ENCODE measurements at places on chromosomes 1 and 21.

DNA sequence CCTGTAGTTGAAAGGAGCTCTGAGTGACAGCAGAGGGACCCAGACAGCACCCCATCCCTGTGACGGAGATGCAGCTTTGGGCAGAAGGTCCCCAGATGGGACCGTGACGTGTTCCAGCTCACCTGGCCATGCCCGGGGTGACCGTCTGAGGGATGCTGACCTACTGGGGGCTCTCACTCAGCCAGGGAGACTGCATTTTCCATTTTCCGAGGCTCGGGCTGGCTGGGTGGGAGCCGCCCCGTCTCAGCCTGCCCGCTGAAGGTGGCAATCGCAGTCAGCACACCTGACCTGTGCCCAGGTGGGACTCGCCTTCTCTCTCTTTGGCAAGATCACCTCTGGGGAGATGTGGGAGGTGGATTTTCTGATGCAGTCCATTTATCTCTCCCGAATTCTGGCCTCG is 127.2 kb downstream of the AJAP1 start:
- DNase-seq = no peak

GRCh38 chr1:19457607-19458006 is 27.7 kb downstream of the CAPZB start:
- no peak for DNase-seq

- DNase-seq = peak; percentile 46
Observed at GRCh38 chr1:54391450-54392209, 14.6 kb downstream of the SSBP3 start.

GRCh38 chr1:151145304-151146071 is 943 bp downstream of the SEMA6C start:
- peak; percentile 30 for DNase-seq

GRCh38 chr1:67532452-67533216 is 102.4 kb upstream of the SERBP1 start:
- peak; percentile 5 for DNase-seq

GRCh38 chr1:6586404-6586816 is 6.6 kb downstream of the ZBTB48 start:
- DNase-seq = no peak

DNA sequence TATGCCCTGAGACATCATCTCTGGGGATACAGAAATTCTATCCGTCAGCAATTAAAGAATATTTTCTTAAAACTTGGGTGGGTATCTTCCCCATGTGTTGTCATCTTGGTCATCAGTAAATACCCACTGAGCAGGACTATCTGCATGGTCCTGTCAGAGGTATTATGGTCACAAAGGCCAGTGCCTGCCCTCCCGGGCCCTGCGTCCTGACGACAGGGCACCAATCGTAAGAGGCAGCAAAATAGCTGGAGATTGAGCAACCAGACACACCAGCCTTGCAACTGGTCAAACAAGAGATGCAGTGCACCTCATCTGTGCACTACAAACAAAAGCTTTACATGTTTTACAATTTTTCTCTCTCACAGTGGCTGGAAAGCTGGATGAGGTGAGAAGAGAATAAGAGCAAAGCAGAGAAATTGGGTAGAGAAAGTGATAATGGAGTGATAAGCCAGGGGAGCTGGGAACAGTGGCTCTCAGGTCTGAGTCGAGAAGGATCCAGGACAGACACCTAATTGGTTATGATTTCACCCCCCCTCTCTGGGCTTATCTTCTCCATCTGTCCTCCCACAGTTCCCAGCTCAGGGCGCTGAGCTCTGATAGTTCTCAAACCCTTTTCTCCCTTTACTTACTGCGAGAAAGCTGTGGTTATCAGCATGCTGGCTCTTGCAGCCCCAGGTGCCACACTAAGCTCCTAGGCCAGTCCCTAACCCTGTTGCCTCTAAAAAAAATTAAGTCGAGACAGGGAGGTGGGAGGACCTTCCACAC is 8.8 kb upstream of the SRP9 start:
- no peak for DNase-seq

GRCh38 chr1:160474392-160475242 is 48.4 kb downstream of the SLAMF6 start:
- DNase-seq = no peak

DNA sequence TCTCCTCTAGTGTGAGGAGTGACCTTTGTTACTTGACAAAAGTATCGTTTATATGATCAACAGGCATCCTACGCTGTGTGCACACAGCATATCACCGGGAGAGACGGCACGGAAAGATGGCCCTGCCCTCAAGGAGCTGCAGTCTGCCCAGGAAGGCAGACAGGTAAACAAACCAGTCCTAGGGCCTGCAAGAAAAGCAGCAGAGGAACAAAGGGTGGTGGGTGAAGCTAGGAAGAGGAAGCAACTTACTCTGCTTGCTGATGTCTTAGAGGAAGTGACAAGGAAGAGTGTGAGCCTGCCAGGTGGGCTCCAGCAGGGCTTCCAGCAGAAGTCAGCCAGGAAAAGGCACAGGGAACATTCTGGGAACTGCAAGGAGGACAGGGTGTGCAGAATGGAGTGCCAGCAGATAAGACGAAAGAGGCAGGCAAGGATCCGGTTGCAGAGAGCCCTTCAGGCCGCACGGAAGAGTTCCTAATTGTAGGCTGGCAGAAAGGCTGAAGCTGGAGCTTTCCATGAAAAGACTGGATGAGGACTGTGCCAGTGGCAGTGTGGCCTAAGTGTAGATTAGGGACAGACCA is 106.7 kb downstream of the SLC45A1 start:
- no peak for DNase-seq

- no peak for DNase-seq
Observed at GRCh38 chr1:15178571-15179484, 25.3 kb downstream of the TMEM51 start.

GRCh38 chr1:26767714-26768113 is 20.0 kb upstream of the PIGV start:
- no peak for DNase-seq

DNA sequence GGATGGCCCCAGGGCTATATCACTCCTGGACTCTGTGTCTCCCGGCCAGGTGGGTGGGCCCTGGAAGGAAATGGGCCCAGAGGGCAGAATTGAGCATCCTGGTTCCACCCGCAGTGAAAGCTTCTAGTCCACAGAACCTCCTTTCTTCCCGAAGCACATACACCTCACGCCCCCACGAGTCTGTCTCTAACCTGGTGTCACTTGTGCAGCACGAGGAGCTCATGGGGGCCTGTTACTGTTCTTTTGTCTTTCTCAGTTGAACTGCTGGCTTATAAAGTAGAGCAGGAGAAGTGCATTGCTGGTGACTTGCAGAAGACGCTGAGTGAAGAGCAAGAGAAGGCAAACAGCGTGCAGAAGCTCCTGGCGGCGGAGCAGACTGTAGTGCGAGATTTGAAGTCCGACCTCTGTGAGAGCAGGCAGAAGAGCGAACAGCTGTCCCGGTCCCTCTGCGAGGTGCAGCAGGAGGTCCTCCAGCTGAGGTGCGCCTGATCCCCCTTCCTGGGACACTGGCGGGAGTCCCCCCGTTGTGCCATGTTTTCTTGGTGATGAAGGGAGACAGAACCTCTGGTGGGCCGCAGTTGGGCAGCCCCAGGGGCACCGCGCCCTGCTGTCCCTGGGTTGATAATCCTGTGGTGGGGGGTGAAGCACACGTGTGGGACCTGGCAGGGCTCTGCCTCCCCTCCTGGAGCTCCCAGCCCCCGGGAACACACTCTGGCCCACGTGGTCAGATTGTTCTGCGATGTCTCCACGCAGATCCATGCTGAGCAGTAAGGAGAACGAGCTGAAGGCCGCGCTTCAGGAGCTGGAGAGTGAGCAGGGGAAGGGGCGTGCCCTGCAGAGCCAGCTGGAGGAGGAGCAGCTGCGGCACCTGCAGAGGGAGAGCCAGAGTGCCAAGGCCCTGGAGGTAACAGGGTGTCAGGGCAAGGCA is 28.7 kb upstream of the DIP2A start:
- no peak for DNase-seq

GRCh38 chr21:15776818-15777217 is 47.0 kb downstream of the USP25 start:
- DNase-seq = no peak

DNA sequence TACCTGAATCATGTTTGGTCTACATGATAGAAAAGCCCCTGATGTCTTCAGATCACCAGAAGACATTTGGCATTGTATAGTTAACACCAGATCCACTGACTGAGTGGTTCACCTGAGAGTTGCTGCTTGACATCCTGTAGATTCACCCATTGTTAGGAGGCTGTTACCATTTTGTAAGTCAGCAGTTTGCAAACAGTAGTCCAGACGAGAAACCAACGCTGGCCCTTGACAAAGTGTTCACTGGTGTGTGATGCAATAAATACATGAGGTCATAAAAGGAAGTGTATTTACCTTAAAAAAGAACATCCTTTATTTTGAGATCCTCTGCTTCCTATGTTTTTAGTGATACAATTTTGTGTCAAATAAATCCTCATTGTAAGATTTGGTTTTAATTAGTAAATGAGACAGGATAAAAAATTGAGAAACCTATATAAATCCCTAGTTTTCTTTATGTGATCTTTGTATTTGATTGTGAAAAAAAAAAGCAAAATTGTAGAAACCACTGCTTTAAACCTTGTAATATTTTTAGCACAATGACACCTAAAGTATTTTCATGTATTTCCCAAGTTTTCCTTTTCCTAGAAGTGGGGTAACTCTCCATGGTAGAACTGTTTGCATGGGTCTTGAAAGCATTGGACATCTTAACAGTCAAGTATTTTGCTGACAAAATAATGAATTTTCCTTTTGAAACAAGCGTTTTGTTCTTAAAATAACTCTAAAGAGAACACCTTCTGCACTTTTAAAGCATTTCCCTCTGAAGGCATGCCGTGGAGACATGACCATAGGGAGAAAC is 204.3 kb downstream of the FGGY start:
- DNase-seq = no peak

DNA sequence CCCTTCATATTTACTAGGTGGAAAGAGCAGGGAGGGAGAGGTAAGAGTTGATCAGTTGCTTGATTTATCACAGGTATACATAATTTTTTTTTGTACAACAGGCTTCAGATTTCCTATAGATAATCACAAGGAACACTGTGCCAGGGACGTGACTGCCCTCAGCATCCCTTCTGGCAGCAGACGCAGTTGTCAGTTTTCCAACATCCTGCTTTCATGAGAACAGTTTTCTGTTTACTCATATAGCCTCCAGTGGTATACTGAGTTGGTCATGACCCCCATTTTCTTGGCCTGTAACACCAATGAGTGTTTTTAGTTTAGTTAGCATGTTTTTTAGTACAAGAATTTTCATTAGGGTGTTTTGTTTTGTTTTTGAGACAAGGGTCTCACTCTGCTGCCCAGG is 37.9 kb upstream of the PTPRF start:
- DNase-seq = no peak

- DNase-seq = no peak
Observed at GRCh38 chr21:34526241-34526617, 14.2 kb upstream of the KCNE1 start.

GRCh38 chr1:54064299-54064698 is 10.9 kb downstream of the TCEANC2 start:
- no peak for DNase-seq

DNA sequence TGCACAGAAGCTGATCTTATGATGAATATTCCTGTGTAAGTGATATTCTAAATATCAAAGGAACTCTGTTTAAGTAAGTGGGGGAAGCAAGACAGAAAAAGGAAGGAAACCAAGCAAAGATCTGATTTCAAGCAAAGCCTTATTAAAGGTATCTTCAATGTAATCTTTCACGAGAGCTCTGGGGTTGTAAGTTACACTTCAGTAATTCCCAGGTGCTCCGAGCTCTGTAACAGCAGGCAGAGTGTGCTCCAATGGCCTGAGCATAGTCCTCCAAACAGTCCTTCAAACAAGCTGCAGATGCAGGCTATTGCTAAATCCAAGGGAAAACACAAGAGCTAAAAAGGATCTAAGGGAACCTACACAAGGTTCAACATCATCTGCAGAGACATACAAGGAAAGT is 949.7 kb upstream of the TMPRSS15 start:
- no peak for DNase-seq

DNA sequence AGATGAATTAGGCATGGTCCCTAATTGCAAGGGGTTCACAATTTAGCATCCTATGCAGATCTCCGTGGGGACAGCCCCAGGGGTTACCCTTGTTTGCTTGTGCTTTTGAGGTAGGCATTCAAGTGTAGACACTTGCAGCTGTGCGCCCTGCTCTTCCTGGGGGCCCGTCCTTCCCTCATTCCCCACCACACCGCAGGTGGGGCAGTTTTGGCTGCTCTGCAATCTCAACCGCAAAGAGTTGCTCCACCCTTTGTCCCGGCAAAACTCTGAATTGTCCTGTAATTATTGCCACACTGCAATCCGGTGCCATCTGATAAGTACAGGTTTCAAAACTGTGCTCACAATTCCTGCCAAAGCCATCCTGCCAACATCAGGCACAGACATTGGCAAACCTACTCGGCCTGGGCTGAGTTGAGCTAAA is 65.4 kb upstream of the LYST start:
- DNase-seq = no peak

DNA sequence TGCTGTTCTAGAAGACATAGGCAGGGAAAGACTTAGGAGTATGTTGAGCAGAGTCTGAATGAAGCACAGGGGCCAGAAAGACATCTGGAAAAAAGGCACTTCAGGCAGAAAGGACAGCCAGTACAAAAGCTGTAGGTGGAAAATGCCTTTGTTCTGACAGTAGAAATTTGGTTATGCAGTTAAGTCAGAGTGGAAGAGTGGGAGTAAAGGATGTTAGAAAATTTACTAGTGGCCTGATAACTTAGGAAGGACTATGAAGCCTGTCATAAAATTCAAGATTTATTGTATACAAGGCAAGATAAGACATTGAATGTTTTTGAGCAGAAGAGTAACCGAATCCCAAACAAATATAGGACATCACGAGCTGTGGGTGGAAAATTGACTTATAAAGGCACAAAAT is 987.9 kb downstream of the PLA2G4A start:
- no peak for DNase-seq

GRCh38 chr1:70907563-70908310 is 139.9 kb downstream of the PTGER3 start:
- DNase-seq = no peak

DNA sequence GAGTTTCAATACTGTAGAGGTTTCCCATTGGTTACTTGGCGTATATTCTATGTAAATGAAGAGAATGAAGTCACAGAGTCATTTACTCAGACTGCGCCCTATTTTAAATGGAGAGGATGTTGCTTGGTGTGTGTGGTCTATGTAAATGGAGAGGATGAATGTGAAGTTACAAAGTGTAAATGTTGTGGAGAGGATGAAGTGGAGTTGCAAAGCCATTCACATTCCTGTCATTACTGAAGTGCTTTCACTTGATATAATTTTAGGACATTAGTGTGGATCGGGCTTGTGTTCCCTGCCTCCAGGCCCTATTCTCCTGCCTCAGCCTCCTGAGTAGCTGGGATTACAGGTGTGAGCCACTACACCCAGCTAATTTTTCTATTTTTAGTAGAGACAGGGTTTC is 99.4 kb upstream of the CACYBP start:
- DNase-seq = no peak

DNA sequence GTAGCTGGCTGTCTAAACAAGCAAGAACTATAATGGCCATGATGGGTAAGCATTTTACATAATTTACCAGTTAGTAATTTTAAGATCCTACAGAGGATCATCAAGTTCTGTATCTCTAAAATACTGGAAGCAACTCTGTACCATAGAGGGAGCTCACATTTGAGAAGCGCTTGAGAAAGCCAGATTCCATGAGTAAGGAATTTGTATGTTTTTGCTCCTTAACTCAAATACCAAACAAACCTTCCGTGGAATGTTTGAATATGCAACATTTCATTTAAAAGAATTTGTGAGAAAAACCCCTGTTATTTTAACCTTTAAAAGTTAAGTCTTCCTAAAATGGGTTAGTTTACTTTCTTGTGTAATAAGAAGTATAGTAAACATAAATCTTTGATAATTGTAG is 2.0 kb downstream of the TSHB start:
- no peak for DNase-seq
